ENCODE measurements at places on chromosomes 7 and 10. TPM values are rescaled to one million over a fixed set of nuclear protein-coding genes. Genes with fewer than 3 reads are reported as not detected.
A peak's percentile ranks its signal among the peaks of the same experiment; 100 is the strongest.

DNA sequence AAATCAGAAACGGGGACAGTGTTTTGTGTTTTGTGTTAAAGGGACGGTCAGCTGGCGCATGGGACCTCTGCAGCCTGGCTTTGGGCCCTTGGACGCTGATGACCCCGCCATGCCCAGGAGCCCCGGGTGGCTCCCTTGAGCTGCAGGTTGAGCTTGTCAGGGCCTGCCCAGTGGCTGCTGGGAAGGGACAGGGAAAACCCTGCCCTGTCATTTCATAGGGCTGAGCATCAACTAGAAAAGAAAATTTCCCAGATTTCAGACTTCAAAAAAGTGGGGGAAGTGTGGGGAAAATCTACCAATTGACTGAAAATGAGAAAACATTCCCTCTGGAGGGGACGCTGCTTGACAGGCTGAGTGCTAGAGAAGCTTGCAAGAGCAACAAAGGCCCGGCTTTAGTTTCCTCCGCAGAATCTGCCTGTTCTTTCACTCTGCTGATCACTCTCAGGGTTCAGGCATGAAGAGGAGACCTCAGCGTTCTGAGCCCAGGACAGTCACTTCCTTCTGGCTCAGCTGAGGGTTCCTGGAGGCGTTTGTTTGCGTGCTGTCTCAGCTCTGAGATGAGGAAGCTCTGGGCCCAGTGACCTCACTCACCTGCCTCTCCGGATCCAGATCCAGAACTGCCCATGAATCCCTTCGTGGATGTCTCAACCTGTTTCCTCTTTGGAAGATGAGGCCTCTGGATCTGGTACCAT is 18.6 kb upstream of the DNAJB6 start:
- no peak overlapping the region for H3K4me3 ChIP-seq
- no peak for DNase-seq
- H3K36me3 ChIP-seq = no peaks in the 10 kb centered on the region
- no peaks in the 10 kb centered on the region for H3K27me3 ChIP-seq

DNA sequence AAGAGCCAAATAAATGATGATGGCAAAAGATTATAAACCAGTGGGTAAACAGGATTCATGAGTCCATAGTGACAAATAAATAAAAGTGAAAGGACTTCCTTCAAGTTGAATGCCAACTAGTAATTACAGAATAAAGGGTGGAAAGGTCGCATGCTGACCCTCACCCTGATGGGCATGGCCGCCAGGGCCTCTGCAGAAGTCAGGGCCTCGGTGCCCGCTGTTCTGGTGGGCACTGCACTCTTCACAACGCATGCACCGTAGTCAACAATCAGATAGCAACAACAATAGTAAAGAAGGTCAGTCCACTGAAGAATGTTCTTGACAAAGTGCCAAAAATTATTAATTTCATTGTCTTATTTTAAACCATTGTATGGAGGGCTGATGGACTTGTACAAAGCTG is 123.2 kb upstream of the LANCL2 start:
- no peak overlapping the region for H3K4me3 ChIP-seq
- peaks cover 16% of the 10 kb centered on the region for H3K4me1 ChIP-seq
- H3K27ac ChIP-seq = no peak overlapping the region
- no peaks in the 10 kb centered on the region for H3K36me3 ChIP-seq
- peaks cover 14% of the 10 kb centered on the region for H3K27me3 ChIP-seq

DNA sequence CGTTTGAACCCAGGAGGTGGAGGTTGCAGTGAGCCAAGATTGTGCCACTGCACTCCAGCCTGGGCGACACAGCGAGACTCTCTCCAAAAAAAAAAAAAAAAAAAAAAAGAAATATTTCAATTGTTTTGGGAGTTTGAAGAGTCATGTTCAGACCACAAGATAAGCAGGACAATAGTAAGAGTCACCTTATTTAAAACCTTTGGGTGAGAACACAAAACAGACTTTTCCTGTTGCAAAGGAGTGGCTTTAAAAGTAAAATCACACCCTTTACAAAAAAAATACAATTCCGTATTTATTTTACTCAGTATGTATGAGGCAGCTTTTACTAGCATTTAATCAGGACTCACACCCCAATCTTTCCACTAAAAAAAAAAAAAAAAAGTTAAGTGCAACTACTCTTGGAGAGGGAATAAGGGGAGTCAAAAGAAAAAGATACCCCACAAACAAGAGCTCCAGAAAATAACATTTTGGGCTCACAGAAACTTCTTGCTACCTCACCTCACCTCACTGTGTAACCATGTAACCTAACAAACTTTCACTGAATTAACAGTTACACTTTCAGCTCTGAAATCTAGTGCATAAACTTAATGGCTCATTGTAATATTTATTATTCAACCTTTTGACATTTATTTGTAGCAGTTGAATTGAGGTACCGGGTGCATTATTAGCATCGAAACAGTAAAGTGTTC is 11.2 kb downstream of the SKIDA1 start:
- H3K36me3 ChIP-seq = no peaks in the 10 kb centered on the region
- no peak overlapping the region for H3K27ac ChIP-seq
- peaks cover 16% of the 10 kb centered on the region for H3K4me1 ChIP-seq
- H3K27me3 ChIP-seq = peaks cover 64% of the 10 kb centered on the region
- no peak for DNase-seq

DNA sequence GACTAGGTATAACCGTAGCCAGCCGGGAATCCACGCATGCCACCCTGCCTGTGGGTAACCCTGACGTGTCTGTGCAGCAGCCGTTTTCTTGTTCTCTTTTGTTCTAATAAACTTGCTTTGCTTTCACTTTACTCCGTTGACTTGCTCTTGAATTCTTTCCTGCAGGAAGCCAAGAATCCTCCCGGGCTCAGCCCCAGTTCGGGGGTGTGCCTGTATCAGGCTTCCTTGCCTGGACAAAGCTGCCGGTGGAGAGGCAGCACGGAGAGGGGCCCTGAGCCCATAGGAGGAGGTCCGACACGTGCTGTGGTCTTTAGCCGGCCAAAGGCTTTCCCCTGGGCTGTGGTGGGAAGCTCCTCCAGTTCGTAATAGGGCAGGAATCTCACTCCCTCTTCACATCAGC is 256.5 kb upstream of the PPP2R2D start:
- H3K36me3 ChIP-seq = no peaks in the 10 kb centered on the region
- DNase-seq = no peak
- no peak overlapping the region for H3K4me3 ChIP-seq
- H3K4me1 ChIP-seq = peaks cover 6% of the 10 kb centered on the region

- H3K36me3 ChIP-seq = peaks cover 6% of the 10 kb centered on the region
- no peak overlapping the region for H3K4me3 ChIP-seq
- peaks cover 50% of the 10 kb centered on the region for H3K4me1 ChIP-seq
- peak overlapping the region; percentile 23 for H3K27ac ChIP-seq
- DNase-seq = no peak
Observed at GRCh38 chr10:74058658-74059057, 60.7 kb downstream of the VCL start.

GRCh38 chr7:142711746-142712616 is 37.3 kb upstream of the PRSS1 start:
- peak overlapping the region; percentile 72 for H3K27ac ChIP-seq
- H3K4me3 ChIP-seq = peak overlapping the region; percentile 83
- no peaks in the 10 kb centered on the region for H3K27me3 ChIP-seq

Gene FAM25G
- not detected for total RNA-seq

DNA sequence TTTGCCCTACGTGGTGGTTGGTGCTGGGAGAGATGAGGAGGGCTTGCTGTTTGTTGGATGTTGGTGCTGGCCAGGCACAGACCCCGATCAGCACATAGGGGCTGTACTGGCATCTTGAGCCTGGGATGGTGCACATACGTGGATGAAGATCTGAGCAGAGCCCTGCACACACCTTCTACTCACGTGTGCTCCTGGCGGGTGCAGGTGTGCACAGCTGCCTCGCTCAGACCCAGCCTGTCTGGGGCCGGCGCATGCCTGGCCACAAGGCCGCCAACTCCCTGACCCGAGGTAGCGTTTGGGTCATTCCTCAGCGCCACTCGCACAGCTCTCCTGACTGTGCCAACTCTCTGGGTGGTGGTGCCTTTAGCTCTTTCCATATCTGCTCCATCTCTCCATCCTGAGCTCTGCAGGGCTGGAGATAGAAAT is 18.6 kb downstream of the PALD1 start:
- peaks cover 36% of the 10 kb centered on the region for H3K4me1 ChIP-seq
- H3K36me3 ChIP-seq = no peaks in the 10 kb centered on the region
- DNase-seq = no peak
- H3K4me3 ChIP-seq = no peak overlapping the region
- no peak overlapping the region for H3K27ac ChIP-seq

DNA sequence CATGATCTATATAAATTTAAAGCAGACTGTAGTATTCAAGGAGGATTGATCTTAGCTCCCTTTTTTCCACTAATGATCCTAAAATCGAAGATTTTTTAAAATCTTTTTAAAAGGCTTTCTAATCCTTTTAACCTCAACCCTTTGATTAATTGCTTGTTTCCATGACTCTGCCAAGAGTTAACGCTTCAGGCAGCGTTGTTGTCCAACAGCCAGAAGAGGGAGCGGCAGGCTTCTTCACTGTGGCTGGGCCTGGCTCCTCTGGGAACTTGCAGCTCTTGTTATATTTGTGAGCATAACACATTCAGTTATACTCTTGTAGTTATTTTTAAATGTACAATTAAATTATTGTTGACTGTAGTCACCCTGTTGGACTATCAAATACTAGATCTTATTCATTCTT is 26.3 kb downstream of the CRCP start:
- H3K27ac ChIP-seq = peak overlapping the region; percentile 66
- H3K36me3 ChIP-seq = peaks cover 37% of the 10 kb centered on the region
- no peak overlapping the region for H3K4me3 ChIP-seq

- H3K4me1 ChIP-seq = no peaks in the 10 kb centered on the region
- no peak for DNase-seq
- H3K27me3 ChIP-seq = peaks cover 26% of the 10 kb centered on the region
- H3K36me3 ChIP-seq = no peaks in the 10 kb centered on the region
Observed at GRCh38 chr7:132075515-132075914, 500.8 kb downstream of the PLXNA4 start.

Gene WASHC2C
- 24.4 TPM for total RNA-seq

Gene CALHM2
- total RNA-seq = 11.2 TPM

Gene IL2RA
- total RNA-seq = 1,064 TPM

DNA sequence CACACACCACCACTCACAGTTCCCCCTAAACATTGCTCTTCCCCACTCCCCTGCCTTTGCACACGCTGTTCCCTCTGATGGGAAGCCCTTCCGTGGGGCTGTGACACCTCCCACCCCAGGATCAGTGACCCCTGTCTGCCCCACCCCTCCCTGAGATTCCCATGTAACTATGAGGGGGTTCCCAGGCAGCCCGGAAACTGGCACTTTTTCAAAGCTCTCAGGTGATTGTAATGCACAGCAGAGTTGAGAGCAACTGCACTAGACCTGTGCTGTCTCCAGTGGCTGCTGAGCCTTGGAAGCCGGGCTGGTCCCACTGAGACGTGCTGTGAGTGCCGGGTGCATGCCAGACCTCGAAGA is 29.8 kb downstream of the GPRIN2 start:
- peak; percentile 57 for DNase-seq
- H3K27ac ChIP-seq = no peak overlapping the region
- no peaks in the 10 kb centered on the region for H3K36me3 ChIP-seq
- no peaks in the 10 kb centered on the region for H3K4me1 ChIP-seq
- H3K4me3 ChIP-seq = no peak overlapping the region
- H3K27me3 ChIP-seq = no peaks in the 10 kb centered on the region

DNA sequence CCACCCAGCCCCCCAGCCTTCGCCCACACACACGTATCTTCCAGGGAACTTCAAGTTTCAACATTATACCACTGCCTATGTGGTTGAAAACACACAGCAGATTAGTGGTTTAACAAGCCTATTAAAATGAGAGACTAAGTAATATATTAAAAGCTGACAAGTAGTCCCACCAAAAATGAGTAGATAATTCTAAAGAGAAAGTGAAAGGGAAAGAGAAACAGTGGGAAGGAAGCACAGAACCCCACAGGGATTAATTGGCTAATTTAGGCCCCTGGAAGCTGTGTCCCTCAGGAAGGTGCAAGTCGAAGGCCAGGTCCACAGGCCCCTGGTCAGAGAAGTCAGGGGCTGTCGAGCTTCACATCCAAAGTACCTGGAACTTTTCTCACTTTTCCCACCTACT is 210.5 kb upstream of the YAE1 start:
- no peaks in the 10 kb centered on the region for H3K36me3 ChIP-seq
- H3K4me1 ChIP-seq = peaks cover 8% of the 10 kb centered on the region
- H3K4me3 ChIP-seq = no peak overlapping the region

Gene ZNF804B
- total RNA-seq = not detected

DNA sequence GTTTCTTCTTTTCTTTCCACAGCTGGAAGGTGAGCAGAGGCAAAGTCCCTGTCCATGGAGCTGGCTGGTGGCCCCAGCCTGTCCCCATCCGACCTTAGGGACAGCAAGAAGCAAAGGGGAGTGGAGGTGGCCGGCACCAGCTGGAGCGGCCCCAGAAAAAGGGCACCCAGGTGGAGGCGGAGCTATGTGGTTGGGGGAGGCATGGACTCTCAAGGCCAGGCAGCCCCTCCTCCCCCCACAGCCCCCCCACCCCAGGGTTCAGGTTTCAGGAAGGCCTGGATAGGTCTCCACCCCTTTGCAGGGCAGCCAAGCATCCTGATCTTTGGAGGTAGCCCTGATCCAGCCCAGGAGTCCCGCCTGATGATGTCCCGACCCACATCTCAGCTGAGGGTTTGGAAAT is at the start of gene SSC4D:
SSC4D (minus strand) TSS at position 161 of the 400 bp plus-strand sequence. CDS start 5,258 bp downstream, outside the sequence.
- no peak within 1 kb of the TSS for H3K4me3 ChIP-seq
- no peaks in the 10 kb centered on the region for H3K36me3 ChIP-seq
- no peaks in the 10 kb centered on the region for H3K4me1 ChIP-seq
- H3K27me3 ChIP-seq = peaks cover 3% of the 10 kb centered on the region
- no peak within 1 kb of the TSS for H3K27ac ChIP-seq

Gene SPDYE2B
- not detected for total RNA-seq

DNA sequence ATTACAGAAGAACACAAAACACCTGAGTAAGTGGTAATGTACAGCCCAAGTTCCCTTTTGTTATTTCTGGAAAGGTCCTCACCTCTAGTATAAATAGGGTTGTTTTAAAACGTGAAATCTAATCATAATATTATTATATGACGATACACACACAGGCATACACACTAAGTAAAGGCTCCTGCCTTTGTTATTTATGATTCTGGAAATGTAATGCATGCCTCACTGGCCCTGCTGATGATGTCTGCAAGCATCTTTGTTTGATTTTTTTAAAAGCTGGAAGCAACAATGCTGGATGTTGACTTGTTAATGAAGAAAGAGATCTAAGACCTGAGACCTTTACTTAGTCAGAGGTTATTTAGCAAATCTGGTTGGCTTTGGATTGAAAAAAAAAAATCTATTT is 307.4 kb upstream of the SORCS1 start:
- no peaks in the 10 kb centered on the region for H3K27me3 ChIP-seq
- no peaks in the 10 kb centered on the region for H3K36me3 ChIP-seq
- H3K4me1 ChIP-seq = no peaks in the 10 kb centered on the region

- peaks cover 7% of the 10 kb centered on the region for H3K4me1 ChIP-seq
- no peak overlapping the region for H3K4me3 ChIP-seq
- no peak for DNase-seq
- H3K36me3 ChIP-seq = no peaks in the 10 kb centered on the region
Observed at GRCh38 chr10:43198682-43199005, 60.4 kb downstream of the CSGALNACT2 start.

DNA sequence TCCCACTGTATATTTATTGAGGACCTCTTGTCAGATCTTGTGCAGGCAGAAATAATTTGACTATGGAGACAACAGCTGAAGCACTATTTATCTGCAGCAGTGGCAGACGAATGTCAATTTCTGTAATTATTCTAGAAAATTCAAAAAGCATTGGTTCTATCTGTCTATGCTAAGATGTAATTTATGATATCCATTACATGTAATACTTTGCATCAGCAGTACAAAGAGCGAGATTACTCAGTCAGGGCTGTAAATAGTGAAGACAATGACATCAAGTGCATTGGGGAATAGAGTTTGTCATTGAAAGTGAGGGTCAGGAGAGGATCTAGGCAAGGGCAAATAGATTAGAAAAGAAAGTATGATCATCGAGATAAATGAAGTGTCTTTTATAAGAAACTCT is 508.2 kb downstream of the ZWINT start:
- H3K36me3 ChIP-seq = no peaks in the 10 kb centered on the region
- H3K4me1 ChIP-seq = no peaks in the 10 kb centered on the region
- H3K27ac ChIP-seq = no peak overlapping the region
- DNase-seq = no peak
- H3K27me3 ChIP-seq = no peaks in the 10 kb centered on the region

Data from natural killer cell treated with Interleukin-12 subunit alpha and Interleukin-12 subunit beta and Interleukin-15 and Interleukin-18, amount 100 ng/mL, for 72 hours (primary cell).